Myocyte (in vitro differentiated cells): ENCODE measurements at places on chromosomes 11 and 22.
A peak's percentile ranks its signal among the peaks of the same experiment; 100 is the strongest.

DNA sequence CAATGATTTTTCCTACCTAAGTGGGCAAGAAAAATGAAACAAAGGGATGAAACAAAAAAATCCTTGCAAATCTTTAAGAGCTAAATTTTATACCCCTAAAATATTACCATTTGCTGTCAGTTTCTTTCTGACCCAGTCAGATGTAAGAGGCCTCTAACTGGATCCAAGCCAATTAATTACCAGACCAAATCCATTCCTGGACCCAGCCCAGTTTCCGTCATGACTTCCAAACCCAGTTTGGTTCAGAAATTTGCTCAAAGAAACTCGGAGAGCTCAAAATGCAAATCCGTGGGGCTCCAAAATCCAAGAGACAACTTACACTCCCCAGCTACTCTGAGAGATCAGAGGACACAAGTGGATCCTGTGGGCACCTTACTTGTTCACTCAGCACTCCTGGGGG lies 46.8 kb downstream of the TRIM44 start:
- DNase-seq: no peak

DNA sequence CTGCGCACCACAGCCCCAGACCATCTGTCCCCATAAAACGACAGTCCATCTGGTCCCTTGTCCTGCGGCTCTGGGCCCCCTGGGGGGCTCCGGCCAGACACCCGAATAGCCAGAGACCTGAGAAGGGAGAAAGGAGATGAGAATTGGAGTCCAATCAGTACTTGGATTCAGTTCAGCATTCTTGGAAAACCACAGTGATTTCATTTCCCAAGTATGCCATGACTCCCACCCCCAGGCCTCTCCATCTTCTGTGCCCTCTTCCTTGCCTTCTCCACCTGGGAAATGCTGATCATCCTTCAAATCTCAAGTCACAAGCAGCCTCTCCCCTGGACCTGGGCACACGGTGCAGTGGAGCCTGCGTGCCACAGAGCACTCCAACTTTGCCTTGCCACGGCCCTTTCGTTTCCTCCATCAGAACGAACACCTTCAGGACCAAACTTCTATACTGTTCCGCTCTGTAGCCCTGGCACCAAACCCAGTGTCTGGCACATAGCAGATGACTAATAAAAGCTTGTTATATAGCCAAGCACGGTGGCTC lies 10.9 kb upstream of the MFNG start:
- peak; percentile 75 for DNase-seq

DNA sequence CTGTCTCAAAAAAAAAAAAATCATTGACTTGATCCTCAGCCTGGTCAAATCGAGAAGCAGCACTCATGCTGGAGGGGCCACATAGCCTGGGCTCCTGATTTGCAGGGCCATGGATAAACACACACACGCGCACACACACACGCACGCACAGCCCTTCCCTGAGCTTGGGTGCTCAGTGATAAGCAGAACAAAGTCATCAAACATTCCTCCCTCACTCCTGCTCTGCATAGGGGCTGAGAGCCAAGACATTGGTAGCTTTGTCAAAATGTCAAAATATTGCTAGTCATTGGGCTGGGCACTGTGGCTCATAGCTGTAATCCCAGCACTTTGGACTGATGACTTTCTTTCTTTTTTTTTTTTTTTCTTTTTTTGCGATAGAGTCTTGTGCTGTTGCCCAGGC lies 34.0 kb upstream of the A4GALT start:
- DNase-seq: no peak

- no peak for DNase-seq
Observed at GRCh38 chr22:49362211-49362839, 465.3 kb downstream of the BRD1 start.

DNA sequence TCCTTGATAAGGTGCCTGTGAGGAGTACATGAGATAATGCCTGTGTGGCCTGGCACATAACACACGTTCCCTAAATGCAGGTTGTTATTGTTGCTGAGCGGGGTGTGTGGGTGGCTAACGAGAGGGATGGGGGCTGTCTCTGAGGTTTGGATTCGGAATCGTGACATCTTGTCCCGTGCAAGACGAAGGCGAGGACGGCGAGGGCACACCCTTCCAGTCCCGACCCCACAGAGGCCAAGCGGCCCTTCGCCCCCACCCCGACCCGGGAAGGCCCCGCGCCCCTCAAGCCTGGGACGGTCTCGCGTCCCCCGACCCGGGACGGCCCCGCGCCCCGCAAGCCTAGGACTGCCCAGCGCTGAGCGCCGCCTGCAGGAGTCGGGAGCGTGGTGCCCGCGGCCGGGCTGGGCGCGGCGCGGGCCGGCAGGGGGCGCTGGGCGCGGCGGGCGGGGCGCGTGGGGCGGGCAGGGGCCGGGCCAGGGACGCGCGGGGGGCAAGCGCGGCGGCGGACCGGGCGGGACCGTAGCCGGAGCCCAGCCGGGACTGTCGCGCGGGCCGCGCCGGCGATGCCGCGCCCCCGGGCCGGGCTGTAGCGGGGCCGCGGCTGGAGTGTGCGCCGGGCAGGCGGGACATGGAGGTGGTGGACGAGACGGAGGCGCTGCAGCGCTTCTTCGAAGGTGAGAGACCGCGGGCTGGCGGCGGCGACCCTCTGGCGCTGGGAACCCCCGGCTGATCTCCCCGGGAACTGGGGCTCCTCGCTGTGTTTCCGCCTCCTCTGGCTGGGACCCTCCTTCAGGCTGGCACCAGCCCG lies at the start of gene MYRF:
MYRF (plus strand) TSS at position 520 of the 808 bp plus-strand sequence; CDS start at position 629, 109 bp downstream.
- peak; percentile 27 for DNase-seq

- DNase-seq: no peak
Observed at GRCh38 chr11:132154781-132155180, 784.4 kb downstream of the NTM start.

DNA sequence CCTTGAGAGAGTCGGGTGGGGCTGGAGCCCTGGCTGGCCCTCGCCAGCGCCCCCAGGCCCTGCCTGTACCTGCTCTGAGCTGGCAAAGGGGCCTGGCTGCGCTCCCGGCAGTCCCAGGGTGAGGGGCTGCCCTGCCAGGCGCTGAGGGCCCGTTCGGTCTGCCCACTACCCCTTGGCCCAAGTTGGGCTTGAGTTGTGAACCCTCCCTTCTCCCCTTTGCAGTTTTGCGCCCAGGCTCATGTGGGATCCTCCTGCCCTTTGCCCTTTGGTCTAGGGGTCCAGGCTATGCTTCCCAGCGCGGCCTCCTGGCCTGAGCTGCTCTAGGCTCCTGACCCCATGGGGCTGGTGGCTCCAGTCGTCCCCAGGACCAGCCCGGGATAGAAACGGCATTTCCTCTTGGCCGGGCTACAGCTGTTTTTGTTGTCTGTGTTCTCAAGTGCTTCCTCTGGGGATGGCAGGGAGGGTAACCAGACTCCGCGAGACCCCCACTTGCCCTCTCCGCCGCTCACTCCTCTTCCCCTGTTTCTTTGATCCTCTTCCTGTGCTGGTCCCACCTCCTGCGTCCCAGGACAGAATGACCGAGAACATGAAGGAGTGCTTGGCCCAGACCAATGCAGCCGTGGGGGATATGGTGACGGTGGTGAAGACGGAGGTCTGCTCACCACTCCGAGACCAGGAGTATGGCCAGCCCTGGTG lies 34.9 kb downstream of the PRDM11 start:
- DNase-seq: no peak

- DNase-seq: no peak
Observed at GRCh38 chr22:18970176-18970947, 34.3 kb upstream of the PRODH start.

GRCh38 chr22:22927196-22927887 lies 39.7 kb downstream of the IGLL5 start:
- no peak for DNase-seq
